ENCODE measurements at places on chromosomes 7 and 10.

GRCh38 chr10:29397221-29397620, 108.4 kb downstream of the LYZL1 start:
- no peak for DNase-seq

- DNase-seq: no peak
These were observed 12.6 kb downstream of the FAM200A start for GRCh38 chr7:99539213-99539811.

DNA sequence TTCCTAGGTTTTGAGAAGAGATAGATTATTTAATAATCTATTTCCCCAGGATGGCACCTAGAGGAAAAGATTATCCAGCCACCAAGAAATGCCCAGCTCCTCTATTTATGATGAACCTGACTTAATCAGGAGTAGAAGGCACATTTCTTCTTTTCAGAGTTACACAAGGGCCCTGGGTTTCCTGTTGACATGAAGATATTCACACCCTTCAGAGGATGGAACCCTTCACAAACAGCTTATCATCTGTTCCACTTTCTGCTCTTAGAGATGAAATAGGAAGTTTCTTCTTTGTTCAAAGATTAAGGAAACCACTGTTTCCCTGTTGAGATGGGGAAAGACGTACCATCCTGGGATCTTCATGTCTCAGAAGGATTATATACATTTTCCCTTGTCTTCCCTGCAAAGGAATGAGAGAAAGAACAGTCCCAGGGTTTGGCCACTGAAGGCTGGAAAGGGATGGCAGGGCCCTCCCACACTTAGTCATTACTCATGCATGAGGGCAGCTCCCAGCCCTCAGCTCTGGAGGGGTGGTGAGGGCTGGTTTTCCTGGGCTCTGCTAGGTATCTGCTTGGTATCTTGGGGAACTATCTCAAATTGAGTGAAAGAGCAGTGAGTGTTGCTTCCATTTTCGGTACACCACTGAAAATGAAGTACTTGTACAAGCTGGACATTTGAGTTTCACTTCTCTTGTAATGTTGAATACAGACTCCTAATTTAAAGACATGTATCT, 64.0 kb downstream of the MTPAP start:
- DNase-seq: no peak

GRCh38 chr10:116472891-116473290, 45.2 kb downstream of the PNLIPRP3 start:
- DNase-seq: no peak

GRCh38 chr7:136114966-136115762, 138.0 kb upstream of the MTPN start:
- DNase-seq: no peak

DNA sequence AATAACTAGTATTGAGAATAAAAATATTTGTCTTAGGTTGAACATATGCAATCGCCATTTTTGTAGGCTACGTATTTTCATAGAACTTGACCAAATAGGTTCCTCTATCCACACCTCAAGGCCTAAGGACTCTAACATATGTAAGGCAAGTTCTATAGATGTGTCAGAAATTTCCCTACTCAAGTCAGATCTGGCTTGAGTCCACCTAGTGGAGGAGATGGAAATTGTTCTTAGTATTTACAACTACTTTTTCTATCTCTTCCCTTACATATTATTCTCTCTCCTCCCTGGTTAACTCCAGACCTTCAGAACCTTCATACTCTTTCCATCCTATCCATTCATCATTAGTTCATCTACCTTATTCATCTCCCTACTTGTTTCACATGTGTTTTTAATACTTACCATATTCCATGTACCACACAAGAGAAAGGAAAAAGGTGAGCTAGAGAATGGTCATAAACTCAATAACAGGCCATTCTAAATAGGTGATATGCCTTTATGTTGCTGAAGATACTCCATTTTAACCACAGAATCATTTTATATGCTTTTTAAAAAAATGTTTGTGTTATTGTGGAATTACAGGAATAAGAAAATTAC, 174.5 kb upstream of the HDAC9 start:
- DNase-seq: no peak

Data from activated CD4-positive, alpha-beta T cell treated with anti-CD3 and anti-CD28 coated beads for 1 hour (primary cell).